ENCODE measurements at places on chromosomes 2 and 18.

GRCh38 chr2:170155022-170155722 is 22.8 kb upstream of the MYO3B start:
- no peak for DNase-seq

DNA sequence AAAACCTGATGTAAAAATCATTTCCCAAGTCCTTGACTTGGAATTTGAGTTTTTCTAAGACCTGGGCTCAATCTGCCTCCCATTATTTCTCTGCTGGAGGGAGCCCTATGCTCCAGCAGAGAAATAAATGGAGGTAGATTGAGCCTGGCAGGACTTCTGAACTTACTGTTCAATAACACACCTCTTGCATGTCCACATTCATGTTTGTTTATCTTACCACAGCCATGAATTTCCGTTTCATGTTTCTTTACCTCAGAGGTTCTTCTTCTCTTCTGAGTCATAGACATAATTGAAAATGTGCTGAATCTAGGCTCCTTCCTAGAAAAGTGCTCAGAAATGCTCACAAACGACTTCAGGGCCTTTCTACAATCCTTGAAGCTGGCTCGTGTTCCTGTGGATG is 170.8 kb downstream of the PMAIP1 start:
- DNase-seq: no peak

DNA sequence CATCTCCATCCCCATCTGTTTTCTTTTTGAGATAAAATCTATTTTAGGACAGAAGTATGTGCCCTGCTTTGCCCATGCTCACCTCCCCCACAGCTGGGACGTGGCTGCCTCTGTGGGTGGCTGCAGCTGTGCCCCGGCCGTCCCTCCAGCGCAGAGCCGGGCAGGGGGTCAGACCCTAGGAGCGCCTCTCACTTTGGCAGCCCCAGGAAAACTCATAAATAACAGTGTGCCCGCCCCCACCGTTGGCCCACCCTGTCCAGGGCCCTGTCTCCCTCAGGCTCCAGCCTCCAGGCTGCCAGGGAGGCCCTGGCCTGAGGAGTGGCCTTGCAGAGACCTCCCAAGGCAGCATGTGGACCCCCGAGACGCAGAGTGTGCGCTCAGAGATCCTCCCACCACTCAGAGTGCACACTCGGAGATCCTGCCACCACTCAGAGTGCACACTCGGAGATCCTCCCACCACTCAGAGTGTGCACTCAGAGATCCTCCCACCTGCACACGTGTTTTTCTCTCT is 178.1 kb downstream of the TWIST2 start:
- DNase-seq: no peak

GRCh38 chr2:2714408-2714807 is 383.3 kb upstream of the MYT1L start:
- DNase-seq: no peak

DNA sequence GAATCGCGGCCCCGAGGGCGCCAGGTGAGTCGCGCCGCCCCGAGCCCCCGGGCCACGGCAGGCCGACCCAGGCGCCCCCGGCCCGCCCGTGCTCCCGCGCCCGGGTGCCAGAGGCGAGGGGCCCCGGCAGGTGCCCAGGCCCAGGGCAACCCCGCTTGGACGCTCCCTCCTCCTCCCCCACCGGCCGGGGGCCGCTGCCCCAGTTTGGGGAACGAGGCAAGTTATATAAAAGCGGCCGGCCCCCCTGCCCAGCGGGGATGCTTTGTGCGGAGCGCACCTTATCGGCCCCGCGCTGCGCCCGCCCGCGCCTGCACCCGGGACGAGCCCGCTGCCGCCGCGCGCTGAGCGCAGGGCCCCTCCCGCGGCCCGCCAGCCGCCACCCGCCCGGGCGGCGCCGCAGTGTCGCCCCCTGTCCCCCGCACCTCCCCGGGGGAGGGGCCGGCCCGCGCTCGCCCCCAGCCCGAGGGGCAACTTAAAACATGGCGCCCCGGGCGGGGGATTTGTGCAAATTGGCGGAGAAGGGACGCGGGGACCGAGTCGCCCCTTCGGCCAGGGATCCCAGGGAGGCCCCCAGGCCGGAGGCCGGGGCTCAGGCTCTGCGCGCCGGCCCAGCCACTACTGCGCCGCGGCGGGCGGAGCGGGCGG is 639 bp downstream of the EPB41L3 start:
- DNase-seq: no peak

- no peak for DNase-seq
These were observed 383.0 kb downstream of the TMEM182 start for GRCh38 chr2:103144837-103145236.

DNA sequence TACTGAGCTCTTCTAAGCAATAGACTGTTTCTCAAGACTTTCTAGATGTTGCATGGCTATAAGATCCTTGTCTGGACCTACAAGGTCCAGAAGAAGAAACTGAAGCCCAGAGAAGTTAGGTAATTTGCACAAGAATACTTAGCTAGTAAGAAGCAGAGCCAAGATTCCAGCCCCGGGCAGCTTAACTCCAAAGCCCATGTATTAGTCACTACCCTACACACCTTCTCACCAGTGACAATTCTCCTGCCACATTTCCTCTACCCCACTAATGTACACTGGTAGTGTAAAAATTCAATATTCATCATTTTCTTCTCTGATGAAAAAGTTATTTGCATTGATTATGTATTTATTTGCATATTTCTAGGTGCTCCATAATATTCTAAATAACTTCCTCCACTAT is 95.5 kb upstream of the CREB1 start:
- no peak for DNase-seq

- no peak for DNase-seq
These were observed 37.6 kb upstream of the SPAG16 start for GRCh38 chr2:213246497-213247281.

GRCh38 chr2:169478339-169478738 is 955 bp upstream of the BBS5 start:
- DNase-seq: no peak

GRCh38 chr2:72917877-72918553 is 696 bp downstream of the EMX1 start:
- no peak for DNase-seq

DNA sequence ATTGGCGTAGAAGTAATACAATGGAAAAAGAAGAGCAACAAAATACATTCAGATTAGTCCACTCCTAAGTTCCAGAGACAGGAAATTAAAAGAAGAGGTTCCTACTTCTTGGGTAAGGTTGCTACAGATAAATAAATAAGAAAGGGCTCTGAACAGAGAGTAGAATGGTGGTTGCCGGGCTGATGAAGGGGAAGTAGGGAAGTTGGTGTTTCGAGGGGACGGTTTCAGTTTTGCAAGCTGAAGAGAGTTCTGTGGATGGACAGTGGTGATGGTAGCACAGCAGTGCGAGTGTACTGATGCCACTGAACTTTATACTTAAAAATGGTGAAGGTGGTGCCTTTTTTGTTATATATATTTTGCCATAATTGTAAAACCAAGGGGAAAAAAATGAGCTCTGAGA is 48.2 kb downstream of the CABYR start:
- no peak for DNase-seq

- no peak for DNase-seq
These were observed 32.1 kb downstream of the CRACDL start for GRCh38 chr2:98903767-98904485.

DNA sequence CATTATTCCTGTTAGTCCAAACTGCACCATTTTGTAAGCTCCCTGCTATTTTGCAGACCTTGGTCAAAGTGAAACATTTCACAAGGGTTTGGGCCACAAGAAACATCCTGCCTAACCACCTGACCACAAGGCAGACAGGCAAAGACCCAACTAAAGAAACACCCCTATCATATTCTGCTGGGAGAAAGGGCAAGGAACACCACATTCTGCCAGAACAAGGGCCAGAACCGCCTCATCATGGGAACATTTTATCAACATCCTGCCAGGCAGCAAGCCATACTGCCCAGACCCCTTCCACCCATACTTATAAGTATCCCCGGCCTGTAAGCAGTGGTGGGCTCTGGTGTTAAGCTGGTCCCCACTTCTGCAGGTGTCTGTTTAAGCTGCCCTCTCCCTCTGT is 12.0 kb upstream of the RAB31 start:
- no peak for DNase-seq

DNA sequence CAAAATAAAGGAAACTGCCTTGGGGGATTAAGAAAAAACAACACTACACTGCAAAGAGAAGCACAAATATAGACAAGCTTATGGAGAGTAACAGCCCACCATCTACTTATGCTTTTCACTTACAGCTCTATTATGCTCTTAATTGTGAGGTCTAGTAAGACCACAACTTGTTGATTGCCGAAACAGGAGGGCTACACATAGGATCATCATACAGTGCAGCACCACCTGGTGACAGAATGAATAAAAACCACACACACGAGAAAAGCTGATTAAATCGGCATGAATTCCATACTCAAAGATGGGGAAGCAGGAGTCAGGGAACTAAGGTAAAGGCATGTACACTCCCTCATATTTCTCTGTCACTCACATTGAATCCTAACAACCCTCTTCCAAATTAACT is 259.2 kb downstream of the IKZF2 start:
- DNase-seq: no peak

- DNase-seq: no peak
These were observed 98.6 kb downstream of the NOL4 start for GRCh38 chr18:34126121-34126520.

DNA sequence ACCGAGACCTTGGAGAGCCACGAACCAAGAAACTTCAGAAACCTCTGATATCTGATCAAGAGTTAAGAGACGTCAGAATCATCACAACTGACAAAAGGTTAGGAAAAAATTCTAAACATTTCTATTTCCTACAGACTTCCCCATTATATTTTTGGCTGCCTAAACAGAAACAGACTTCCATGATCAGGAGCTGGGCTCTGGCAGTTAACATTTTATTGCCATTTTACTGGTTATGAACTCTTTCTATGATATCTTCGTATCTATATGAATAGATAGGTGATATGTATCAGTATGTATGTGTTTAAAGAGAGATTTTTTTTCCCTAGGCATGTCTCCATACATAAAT is 31.1 kb upstream of the PPP1R1C start:
- no peak for DNase-seq

- DNase-seq: no peak
These were observed 378.4 kb upstream of the SPHKAP start for GRCh38 chr2:228559774-228560415.

DNA sequence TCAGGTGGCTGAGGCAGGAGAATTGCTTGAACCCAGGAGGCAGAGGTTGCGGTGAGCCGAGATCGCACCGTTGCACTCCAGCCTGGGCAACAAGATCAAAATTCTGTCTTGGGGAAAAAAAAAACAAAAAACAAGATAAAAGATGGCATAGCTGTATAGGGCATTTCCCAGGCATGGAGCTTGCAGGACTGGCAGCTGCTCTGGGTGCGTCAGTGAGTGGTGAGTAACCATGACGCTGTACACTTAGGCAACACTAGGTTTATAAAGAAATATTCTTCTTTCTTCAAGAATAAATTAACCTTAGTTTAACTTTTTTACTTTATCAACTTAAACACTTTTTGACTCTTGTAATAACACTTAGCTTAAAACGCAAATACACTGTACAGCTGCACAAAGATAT is 15.4 kb downstream of the TGOLN2 start:
- no peak for DNase-seq

DNA sequence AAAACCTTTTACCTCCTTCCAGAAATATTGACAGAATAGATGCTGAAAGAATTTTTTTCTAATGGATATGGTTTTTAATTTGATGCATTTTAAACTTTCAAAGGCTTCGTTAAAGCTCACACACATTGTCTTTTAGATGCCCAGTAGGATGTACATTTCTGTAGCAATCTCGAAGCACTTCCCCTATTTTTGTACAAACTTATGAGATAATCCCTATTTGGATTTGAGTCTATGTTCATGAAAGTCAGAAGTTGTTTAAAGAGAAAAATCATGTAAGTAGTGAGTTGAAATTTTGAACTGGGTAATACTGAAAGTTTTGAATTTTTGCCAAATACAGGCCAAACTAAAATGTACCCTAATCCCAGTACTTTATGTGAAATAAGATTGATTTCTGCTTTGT is 38.1 kb upstream of the MMADHC start:
- no peak for DNase-seq

GRCh38 chr2:16071865-16072637 is 131.7 kb downstream of the MYCN start:
- no peak for DNase-seq

- no peak for DNase-seq
These were observed 14.6 kb upstream of the KLHL23 start for GRCh38 chr2:169718930-169719504.

- no peak for DNase-seq
These were observed 55.1 kb downstream of the CYP27C1 start for GRCh38 chr2:127164761-127165538.

- DNase-seq: no peak
These were observed 169.1 kb upstream of the KLF7 start for GRCh38 chr2:207334624-207335371.

- no peak for DNase-seq
These were observed 40.7 kb upstream of the EPHA4 start for GRCh38 chr2:221612800-221613199.

GRCh38 chr2:218788529-218789255 is 6.7 kb downstream of the CYP27A1 start:
- DNase-seq: no peak

DNA sequence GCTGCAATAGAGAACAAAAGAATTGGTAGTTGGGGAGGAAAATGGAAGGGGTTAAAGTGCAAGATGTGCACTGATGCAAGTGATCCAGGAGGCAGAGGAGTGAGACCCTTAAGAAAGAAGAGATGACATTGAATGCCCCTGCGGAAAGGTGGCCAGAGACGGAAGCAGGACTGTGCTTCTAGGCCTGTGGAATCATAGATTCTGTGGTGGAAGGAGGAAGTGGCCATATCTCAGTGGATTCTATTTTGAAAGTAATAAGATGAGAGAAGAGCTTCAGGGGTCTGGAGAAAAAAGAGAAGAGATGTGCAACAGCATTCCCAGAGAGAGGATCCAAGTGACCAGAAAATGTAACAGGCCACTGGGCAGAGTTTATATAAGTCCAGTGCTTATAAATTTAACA is 18.6 kb upstream of the GYPC start:
- DNase-seq: no peak

DNA sequence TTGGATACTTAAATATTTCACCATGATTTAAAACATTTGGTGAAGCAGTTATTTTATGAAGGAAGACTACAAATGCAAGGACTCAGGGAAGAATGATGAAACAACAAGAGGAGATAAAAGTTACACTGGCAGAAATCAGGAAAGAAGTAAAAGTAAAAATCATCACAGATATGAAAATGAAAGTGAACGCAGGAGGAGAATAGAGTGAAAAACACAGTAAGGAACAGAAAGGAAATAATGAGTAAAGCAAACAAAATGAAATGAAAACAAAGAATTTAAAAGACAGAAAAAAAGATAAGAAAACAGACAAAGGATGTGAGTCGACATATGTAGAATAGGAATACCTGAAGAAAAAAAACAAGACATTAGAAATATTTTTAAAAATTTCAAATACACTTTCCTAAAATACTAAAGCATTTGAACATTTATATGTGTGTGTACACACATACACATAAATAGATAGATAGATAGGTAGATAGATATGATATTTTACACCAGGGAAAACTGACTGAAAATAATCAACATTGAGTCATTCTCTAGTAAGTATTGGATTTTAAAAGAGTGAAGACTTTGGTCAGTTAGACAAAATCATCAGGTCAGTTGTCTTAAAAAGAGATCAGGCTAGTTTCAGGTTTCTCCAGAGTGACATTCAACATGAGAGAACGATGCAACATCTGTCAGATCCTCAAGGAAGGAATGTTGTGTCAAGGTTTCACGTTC is 12.1 kb upstream of the KDSR start:
- DNase-seq: no peak

GRCh38 chr2:159146996-159147666 is 139.4 kb downstream of the WDSUB1 start:
- DNase-seq: no peak

GRCh38 chr18:45634454-45634853 is 19.2 kb downstream of the SLC14A2 start:
- DNase-seq: no peak
